Activated gamma-delta T cell (primary cell): ENCODE measurements at places on chromosomes 7 and 10.

GRCh38 chr7:121026577-121027111 is 38.1 kb downstream of the CPED1 start:
- DNase-seq: no peak

DNA sequence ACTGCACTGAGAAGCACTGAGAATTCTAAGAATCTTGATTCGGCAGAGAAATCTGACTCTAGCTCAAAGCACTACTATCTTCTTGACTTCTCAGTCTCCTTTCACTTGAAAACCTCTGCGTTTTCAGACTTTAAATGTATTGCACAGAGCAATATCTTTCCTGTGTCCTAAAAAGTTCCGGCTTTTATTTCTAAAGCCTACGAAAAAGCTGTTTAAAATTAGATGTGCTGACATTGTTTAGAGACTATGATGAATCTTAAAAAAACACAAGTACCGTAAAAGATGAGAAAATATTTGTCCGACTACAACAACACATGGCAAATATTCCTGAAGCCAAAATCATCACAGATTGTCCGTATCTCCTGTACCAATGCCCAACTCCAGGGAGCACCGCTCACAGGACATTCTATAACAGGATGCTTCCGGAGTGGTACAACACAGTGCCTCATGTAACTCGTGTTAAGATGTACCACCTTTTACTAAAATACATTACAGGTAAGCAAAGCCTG is 136.9 kb downstream of the CUBN start:
- DNase-seq: no peak

DNA sequence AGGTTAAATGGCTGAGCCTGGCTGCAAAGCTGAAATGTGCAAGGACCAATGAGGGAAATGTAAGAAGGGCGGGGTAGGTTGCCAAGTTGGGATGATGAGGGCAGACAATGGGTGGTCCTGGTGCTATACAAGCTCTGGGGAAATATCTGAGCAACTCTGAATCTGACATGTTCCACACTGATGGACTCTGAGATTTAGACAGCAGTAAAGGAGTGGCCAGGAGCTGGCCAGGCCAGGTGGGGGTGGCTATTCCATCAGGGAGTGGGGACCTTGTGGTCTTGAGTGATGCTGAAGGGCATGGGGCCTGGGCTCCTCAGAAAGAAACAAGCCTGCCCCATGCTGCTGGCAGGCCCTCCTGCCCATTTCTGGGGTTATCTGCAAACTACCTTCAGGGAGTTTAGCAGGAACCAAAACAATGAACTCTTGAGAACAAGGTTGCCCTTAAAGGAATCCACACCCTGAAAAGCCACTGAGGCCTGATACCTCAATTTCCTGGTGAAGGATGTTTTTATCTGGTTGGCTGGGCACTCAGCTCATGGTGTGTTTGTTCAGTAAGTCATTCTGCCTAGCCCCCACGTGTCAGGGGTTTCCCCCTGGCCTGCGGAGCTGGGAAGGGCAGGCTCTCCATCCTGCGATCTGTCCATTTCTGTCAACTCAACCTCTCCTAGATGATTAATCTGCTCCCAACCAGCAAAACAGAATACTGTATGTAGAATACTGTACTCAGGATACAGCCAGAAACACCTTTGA is 143.3 kb upstream of the TNS3 start:
- DNase-seq: no peak

DNA sequence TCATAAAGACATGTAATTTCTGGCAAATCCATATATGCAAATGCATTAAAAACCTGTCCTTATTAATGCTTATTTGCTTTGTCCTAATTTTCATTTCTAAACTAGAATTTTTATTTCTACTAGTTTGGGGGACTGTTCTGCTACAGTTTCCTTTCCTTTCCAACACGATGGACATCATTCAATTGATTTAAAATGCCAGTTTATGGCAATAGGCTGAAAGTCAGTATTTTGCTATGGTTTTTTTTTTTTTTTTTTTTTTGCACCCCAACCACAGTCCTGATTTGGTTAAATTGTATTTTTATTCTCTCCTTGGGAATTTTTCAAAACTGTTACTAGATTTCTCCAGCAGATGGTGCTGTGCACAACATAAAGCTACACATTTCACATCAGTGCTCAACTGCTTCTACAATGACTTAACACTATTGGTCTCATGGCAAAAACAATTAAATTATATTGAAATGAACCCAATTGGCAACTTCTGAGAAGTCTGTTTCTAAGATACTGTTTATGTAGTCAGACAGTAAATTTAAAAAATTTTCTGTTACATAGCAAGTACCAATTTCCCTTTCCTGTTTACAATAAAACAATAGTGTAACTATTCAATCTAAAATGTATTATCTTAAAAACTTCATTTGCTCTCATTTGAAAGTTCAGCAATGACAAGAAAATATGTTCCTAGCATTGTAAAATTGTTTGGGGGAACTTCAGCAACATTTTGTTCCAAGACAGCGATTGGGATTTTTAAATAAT is 193.8 kb upstream of the CCDC6 start:
- no peak for DNase-seq

GRCh38 chr7:148824864-148825263 is 59.2 kb downstream of the EZH2 start:
- DNase-seq: no peak

DNA sequence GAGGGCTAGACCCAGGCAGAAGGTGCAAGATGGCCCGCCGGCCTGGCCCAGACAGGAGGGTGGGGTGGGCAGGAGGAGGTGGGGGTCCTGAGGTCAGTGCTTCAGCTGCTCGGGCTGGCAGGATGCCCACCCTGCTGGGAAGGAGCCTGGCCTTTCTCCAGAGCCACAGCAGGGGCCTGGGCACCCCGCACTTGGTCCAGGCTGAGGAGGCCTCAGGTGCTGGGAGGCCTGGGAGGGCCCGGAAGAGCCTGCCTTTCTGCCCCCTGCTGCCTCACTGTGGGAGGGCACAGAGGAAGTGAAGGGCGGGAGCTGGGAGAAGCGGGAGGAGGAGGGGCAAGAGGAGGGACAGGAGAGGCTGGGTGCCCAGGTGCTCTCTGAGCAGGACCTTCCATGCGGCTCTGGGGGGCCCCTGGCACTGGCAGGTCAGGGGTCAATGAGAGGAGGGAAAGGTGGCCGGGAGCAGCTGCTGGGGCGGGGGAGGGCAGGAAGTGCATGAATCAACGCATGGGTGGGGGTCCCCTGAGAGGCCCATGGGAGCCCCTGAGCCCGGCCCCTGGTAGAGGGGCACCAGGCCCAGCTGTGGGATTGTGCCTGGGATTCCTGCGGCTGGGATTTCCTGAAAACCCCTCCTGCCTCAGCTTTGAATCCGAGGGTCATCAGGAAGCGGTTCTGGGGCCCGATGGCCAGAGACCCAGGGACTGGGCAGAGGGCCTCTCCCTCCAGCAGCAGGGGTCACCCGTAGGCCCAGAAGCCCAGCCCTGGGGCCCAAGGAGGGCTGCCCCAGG is 49.9 kb downstream of the PWWP2B start:
- no peak for DNase-seq

DNA sequence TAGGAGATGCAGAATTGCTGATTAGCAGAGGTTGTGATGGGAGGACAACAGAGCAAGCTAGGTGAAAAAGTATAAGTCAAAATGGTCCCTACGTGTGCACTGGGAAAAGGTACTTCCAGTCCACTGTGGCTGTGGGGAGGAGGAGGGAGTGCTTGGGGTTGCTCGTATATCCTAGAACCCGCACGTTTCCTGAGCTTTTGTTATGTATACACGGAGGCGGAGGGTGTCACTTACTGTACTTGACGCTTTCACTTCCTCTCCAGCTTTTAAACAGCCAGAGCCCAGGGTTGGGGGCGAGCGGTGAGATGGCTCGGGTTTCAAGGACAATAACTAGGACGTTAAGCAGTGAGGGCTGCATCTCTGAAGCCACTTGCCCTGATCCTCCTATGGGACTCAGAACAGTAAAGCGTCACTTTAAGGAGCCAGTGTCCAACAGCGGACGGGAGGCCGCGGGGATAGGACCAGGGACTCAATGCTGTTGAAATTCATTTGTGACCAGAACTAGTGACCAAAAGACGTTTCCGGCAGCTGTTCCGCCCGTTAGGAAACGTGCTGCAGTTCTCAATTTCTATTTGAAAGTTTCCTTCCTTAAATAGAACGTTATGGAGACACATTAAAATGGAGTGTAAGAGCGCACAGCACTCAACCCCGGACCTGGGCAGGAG is 985 bp upstream of the ETV1 start:
- no peak for DNase-seq

- no peak for DNase-seq
Measured at GRCh38 chr7:155753446-155753965, 58.8 kb downstream of the SHH start.

GRCh38 chr7:84354866-84355265 is 160.3 kb upstream of the SEMA3A start:
- DNase-seq: no peak

DNA sequence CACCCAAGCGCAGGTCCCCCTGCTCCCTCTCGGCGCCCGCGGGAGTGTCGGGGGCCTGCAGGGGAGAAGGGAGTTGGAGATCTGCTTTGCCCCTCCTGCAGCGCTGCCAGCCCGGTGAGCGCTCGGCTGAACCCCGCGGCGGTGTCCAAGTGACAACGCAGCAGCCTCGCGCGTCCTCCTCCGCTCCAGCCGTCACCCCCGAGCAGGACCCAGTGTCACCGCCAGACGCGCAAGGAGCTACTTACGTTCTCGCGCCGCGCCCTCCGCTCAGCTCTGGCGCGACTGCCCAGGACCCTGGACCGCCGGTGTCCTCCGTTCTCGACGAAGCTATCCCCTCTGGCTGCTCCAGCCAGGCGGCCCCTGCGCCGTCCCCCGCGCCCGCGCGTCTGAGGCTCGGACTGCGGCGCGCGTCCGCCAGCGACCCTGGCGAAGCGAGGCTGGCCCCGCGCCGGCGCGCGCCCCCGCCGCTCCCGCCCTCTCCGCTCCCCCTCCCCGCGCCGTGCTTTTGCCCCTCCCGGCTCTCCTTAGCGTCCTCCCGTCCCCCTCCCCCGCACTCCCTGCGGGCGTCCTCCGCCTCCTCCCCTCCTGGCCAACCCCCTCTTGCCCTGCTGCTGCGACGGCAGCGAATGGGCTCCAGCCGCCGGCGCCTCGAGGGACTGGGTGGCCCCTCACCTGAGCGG is at the start of gene NRCAM:
TSS of gene NRCAM (minus strand) at position 439 of the 680 bp plus-strand sequence. CDS start 216,372 bp downstream, outside the sequence.
- DNase-seq: peak; percentile 8

DNA sequence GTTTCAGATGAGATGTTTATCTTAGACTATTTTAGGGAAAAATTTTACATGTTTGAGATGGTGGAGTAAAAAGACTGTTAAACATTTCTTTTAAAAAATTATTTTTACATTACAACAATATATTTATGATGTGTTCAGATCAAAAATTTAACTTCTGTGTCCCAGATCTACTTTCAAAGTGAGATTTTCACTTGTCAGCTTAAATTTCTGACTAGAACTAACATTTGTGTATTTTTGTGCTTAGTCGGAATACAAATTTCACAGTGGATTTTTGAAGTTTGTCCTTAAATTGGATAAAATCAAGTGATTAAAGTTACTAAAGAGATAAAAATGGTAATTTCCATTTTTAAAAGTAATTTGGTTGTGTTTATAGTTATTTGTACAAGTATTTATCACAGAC is 24.9 kb downstream of the TMEM106B start:
- no peak for DNase-seq

- no peak for DNase-seq
Measured at GRCh38 chr10:80971461-80971860, 433.8 kb downstream of the SH2D4B start.

DNA sequence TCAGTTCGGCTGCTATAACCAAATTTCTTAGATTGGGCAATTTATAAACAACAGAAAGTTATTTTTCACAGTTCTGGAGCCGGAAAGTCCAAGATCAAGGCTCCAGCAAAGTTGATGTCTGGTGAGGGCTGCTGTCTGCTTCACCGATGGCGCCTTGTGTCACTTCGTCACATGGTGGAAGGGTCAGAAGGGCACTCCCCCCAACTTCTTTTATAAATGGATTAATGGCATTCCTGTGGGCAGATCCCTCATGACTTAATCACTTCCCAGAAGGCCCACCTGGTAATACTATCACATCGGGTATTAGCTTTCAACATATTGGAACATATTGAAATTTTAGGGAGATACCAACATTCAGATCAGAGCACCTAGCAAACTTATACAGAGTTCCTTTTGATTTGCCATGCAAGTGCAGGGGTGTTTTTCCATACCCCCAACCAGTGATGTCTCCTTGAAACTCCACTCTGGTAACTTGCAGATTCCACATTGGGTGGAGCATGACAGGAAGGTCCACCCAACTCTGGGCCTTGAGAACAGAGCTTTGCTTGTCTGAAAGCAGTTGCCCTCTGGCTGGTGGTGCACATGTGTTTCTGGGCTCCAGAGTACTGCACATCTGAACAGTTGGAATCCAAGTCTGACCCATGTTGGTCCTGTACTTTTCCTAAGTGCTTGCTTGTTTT is 85.1 kb upstream of the KMT2E start:
- no peak for DNase-seq

- DNase-seq: no peak
Measured at GRCh38 chr7:22430457-22430856, 69.5 kb downstream of the STEAP1B start.

DNA sequence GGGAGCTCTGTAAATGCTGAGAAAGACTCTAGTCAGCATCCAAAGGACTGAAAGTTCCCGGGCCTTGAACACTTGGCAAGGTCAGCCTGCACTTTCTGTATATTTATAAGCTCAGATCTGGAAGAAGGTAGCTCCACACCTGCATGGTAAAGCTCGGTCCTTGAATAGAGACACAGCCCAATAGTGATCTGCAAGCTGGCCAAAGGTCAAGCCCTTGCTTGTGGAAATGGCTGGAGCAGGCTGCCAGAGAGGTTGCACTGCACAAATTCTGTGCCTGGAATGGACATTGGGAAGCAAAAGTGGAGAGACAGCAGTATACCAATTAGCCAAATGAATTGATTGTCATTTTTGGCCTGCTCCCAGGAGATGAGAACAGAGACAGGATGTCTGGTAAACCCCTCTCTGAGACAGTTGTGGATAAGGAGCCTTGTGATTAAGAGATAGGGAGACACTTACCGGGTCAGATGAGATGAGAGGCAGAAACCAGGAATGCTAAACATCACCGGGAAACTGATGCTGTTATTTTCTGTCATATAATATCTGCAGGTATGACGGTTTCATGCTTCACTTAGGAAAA is 8.0 kb upstream of the FRA10AC1 start:
- no peak for DNase-seq

GRCh38 chr7:50415844-50416364 is 34.2 kb downstream of the FIGNL1 start:
- no peak for DNase-seq
